Activated CD8-positive, alpha-beta memory T cell treated with anti-CD3 and anti-CD28 coated beads, Interleukin-2, amount 10 ng/mL, durations not matched to agents 7 days and 5 days (primary cell): ENCODE measurements at places on chromosomes 4 and X.

DNA sequence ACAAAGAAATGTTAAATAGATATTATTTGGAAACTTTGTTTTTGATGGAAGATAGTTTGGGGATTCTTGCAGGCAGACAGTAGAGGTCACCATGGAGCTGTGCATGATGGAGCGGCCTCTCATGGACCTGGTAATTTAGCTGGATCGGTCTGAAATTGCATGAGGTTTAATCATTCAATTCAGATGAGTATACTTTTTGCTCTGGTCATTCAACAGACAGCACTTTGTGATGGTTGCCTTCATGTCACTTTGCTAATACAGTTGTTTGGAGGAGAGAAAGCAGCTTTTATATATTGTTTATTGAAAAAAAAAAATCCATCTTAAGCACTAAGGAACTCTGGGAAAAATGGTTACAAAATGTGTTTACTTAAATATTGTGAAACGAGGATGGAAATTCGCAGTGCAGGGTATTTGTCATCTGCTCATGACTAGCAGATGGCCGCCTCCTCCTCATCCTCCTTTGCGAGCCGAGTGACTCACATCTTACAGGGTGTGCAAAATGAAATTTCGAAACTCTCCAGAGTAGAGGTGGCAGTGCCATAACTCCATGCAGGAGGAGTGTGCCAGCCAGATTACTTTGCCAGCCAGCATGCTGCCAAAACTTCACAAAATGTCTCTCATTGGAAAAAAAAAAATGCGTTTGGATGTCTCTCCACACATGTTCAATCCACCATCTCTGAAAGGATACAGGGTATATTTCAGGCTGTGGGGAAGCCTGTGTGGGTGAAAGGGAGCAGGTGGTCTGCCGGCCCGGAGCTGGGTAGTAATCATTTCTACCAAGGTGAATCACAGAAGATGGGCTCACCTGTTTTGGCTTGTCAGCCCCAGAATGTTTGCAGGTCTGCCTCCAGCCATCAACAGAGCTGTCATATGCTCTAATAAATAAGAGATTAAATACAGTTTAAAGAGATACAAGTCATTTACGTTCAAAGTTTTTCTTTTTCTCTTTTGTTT is 314.9 kb upstream of the DIPK2B start:
- no peak overlapping the region for H3K4me3 ChIP-seq
- H3K4me1 ChIP-seq: peaks cover 11% of the 10 kb centered on the region
- no peak overlapping the region for H3K27ac ChIP-seq
- H3K36me3 ChIP-seq: no peaks in the 10 kb centered on the region
- no peaks in the 10 kb centered on the region for H3K27me3 ChIP-seq

DNA sequence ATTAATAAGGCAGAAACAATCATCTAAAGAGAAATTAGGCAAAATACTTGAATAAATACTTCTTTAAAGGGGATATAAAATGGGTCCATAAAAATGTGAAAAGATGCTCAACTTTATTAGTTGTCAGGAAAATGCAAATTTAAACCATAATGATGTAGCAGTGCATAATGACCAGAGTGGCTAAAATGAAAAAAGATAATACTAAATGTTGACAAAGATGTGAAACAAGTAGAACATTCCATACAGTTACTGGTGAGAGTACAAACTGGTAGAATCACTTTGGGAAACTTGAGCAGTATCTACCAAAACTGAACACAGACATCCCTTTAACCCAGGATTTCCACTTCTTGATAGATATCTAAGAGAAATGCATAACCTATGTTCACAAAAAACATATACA is 5.0 kb downstream of the ARSJ start:
- H3K4me1 ChIP-seq: peaks cover under 1% of the 10 kb centered on the region
- H3K4me3 ChIP-seq: no peak overlapping the region
- no peak overlapping the region for H3K27ac ChIP-seq
- H3K27me3 ChIP-seq: peaks cover 44% of the 10 kb centered on the region

DNA sequence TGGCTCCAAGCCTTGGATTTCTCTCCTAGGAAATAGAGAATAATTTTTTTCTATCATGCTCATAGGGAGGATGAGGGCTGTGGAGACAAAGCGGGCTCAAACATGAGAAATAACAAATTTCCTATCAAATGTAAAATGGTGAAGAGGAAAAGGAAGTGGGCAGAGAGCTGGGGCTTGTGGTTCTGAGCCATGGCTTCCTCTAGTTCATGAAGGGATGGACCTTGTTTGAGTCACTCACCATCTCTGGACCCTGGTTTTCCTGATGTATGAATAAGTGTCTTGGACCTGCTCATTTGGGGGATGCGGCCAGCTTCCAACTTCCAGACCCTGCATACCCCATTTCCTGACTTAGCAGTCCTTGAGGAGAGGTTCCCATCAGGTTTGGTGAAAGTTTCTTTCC is 63.0 kb downstream of the MSX1 start:
- H3K27me3 ChIP-seq: peaks cover 10% of the 10 kb centered on the region
- H3K36me3 ChIP-seq: no peaks in the 10 kb centered on the region
- peaks cover 12% of the 10 kb centered on the region for H3K4me1 ChIP-seq
- H3K4me3 ChIP-seq: no peak overlapping the region
- no peak overlapping the region for H3K27ac ChIP-seq

GRCh38 chrX:152480269-152481212 is 29.4 kb upstream of the GABRA3 start:
- H3K36me3 ChIP-seq: no peaks in the 10 kb centered on the region
- no peak for DNase-seq
- H3K27ac ChIP-seq: no peak overlapping the region
- no peak overlapping the region for H3K4me3 ChIP-seq
